Midbrain (tissue), 1 donor: ENCODE measurements at places on chromosomes 3 and 15.

DNA sequence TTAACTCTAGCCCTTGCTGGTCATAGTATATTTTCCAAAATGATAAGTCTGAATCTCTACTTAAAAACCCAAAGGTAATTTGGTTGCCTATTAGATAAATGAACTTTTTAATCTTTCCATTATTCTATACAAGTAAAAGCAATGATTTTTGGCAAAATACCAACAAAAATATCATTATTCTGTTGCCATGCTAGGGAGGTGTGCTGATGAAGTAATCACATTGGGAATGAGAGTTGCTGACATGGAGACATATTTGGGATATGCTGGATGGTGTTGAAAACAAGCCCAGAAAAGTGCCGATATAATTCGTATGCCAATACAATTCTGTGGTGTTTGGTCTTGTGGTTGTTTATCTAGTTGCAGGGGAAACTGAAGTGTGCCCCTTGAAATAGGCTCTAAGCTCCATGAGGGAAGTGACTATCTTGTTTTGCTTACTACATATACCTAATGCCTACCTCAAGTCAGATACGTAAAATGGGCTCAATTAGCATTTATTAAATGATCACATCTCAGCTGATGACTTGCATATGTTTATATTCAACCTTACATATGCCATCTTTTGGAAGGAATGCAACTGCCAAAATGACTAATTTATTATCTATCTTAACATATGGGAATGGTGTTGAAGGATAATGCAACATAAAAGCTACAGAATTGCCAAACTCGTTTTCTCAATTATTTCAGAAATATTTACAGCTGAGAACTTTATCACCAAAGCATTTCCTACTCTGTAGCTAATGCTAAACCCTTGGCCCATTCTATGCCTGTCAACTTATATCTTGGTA lies 5.8 kb downstream of the TOPBP1 start:
- no peak for DNase-seq

- DNase-seq: no peak
Measured at GRCh38 chr3:65230261-65231139, 542.7 kb upstream of the ADAMTS9 start.

DNA sequence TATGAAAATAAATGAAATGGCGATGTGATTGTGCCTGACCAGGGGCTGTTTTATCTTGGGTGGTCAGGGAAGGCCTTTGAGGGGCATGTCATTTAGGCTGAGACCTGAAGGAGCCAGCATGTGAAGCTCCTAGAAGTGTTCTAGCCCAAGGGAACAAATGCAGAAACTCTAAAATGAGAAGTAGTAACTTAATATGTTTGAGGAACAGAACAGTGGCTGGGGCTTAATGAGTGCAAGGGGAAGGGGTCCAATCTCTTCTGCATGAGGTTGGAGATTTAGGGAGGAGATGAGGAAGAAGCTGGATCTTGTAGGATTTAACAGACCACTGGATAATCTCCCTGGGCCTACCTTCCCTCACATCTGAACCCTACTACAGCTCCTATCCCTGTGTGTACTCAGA lies 110.5 kb downstream of the AKAP13 start:
- DNase-seq: no peak

DNA sequence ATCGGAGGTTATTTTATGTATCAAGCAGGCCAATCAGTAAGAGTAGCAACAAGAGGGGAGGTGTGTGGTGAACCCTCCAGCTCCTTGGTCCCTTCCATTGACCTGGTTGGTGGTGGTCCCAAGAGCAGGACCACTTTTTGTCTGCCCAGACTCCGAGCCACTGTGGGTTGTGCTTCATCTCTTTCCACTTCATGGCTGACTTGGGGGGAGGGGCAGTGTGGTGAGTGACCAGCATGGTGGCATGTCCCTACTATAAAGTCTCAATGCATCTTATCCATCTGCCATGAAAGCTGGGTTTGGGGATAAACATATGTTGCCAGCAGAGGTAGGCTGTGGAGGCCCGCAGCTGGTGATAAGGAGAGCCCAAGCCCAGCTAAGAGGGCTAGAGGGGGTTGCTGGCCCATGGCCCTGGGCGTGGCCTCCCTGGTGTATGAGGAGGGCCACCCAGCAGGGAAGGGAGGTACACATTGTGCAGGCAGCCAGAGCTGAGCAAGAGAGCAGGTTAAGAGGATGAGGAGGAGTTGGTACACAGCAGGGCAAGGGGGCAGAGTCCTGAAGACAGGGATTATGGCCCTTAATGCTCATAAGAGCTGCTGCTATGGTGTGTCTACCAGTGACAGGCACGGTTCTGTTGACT lies 7.0 kb downstream of the AEN start:
- no peak for DNase-seq

DNA sequence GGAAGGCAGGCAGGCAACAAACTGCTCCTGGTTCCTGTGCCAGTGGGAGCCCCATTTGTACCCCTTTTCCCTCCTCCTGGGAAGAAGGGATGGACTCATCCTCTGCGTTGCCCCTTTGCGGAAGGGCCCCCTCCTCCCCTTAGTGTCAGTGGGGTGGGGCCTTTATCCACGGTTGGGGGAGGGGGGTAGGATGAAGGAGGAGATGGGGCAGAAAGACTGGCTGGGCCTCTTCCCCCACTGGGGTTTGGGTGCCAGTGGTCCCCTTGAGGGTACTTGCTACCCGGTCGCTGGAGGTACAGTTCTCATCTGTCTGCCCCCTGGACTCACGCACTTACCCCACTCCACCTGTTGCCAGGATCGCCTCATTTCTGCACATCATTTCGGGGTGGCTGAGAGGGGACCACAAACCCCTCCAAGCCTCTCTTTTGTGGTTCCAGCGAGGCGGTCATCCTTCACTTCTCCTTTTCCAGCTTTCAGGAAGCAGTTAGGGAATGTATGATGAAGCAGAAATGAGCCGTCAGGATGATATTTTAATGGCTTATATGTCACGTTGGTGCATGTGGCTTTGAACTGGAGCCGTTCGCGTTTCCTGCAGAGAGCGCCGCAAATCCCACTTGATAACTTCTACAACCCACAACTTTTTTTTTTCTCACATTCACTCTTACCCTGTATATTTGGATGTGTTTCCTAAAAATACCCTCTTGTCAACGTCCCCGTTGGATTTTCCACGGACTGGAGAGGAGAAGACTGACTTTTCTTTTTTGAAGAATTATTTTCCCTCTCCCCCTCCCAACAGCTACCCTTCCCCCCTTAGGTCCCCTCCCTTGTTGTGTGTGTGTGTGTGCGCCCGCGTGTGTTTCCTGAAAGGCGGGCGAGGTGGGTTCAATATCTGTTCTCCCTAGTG lies at the start of gene ZIC4:
Gene ZIC4 (minus strand): TSS at position 516 of the 904 bp plus-strand sequence. CDS start 3,746 bp downstream, outside the sequence.
- no peak for DNase-seq

- DNase-seq: no peak
Measured at GRCh38 chr3:152998591-152998990, 163.4 kb upstream of the RAP2B start.

DNA sequence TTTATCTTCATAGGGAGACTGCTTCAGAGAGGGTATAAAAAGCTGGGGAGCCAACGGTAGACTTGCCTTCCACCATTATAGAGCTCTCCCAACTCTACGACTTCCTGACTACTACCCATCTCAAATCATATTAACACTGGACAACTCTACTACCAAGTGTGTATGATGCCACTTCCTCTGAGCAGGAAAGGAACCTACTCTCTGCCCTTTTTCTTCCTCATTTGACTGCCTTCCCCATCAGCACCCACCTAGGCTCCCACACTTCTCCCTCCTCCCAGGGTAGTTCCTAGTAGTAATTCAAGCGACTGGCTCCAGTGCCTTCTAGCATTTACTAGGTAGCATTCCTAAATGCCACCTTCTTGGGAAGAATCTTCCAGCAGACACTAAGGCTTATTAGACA lies 24.5 kb upstream of the TBL1XR1 start:
- DNase-seq: no peak

- no peak for DNase-seq
Measured at GRCh38 chr3:53162672-53163443, 1.8 kb downstream of the PRKCD start.

DNA sequence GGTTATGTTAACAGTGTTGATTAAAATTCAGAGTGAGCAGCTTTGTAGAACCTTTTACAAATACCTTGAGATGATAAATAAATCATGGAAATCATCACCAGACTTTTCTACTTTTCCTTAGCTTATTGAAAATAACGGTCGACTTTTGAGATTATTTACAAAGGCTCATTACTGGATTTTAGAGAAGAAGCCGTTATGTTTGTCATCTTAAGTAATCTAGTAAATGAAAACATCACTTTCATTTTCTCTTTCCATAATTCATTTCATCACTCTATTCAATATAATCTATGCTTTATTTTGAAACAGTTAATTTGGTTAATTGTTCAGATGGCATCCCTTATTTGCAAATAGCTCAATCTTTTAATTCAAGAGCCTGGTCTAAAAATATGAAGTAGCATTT lies 3.6 kb downstream of the PLCL2 start:
- no peak for DNase-seq

- DNase-seq: no peak
Measured at GRCh38 chr15:81337713-81338157, 13.8 kb upstream of the STARD5 start.

DNA sequence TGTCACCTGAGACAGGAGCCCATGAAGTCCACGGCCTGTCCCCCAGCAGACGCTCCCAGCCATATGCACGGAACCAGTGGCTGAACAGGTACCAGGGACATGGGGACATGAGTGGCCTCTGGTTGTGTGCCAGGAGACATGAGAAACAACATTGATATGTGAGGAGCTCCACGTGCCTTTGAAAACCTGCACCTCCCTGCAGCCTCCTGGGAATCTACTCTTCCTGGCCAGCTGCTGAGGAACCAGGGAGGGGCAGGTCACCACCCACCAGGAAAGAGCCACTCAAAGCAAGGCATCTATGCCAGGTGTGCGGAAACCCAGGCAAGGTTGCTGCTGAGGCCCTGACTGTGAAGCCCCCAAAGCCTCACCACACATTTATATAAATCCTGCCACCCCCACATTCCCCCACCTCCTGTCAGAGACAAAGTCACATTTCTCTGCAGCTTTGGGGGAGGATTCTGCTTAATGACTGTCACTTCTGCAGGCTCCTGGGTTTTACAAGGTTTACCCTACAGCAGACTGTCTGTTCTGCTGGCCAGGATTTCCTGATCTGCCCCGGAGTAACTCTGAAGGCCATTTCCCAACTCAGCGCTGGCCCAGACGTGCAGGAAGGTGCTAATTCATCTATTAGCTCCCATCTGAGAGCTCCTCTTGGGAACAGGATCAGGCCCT lies 110.8 kb downstream of the ADCY5 start:
- DNase-seq: no peak

DNA sequence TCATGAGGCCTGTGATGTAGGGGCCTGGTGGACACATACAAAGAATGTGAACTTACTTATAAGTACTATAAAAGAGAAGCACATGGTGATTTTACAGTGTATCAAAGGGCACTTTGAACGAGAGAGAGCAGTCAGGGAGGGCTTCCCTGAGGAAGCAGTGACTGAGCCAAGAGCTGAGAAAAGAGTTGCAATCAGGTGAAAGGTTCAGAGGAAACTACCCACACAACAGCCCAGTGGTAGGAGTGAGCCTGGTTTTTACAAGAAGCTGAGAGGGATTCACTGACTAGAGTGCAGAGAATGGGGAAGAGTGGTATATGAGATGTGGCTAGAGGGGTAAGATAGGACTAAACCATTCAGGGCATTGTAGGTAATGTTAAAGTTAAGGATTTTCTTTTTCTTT lies 57.1 kb downstream of the CALML4 start:
- DNase-seq: no peak

DNA sequence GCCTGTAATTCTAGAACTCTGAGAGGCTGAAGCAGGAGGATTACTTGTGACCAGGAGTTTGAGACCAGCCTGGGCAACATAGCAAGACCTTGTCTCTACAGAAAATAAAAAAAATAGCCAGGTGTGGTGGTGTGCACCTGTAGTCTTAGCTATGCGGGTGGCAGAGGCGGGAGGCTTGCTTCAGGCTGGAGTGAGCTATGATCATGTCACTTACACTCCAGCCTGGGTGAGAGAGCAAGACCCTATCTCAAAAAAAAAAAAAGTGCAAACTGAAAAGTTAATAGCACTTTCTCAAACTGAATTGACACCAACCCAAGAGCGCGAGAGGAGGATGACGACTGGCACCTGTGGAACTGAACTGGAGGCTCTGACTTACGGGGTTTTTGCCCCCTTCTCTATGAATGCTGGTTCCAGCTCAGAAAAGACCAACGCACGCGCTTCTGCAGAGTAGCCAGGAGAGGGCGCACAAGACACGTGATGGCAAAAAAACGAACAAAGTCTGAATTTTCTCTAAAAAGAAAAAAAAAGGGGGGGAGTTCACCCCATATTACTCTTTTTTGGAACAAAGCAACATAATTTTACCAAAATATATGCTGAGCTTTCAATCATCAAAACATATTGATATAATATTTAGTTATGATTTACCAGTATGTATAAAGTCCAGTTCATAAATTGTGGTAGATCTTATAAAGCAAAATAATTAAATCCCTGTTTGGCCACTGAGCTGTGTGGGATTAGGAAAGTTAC lies 23.7 kb downstream of the CFAP92 start:
- peak; percentile 34 for DNase-seq

DNA sequence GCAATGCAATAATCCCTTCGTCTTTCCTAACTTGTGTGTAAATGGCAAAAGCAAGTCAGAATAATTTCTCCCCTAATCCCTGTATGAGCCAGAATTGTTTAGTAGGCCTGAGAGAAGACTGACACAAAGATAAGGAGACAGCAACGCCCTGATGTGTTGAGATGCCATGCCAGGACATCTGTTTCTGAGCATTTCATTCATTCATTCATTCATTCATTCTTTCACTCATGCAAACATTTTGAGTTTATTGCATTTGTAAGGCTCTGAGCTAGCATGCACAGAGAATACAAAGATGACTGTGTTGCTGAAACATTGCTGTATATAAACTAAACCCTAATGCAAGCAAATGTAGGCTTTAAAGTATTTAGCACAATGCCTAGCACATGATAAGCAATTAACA lies 127.4 kb downstream of the TMCC1 start:
- no peak for DNase-seq

GRCh38 chr3:194487289-194488054 lies 670 bp upstream of the ATP13A3 start:
- DNase-seq: no peak

DNA sequence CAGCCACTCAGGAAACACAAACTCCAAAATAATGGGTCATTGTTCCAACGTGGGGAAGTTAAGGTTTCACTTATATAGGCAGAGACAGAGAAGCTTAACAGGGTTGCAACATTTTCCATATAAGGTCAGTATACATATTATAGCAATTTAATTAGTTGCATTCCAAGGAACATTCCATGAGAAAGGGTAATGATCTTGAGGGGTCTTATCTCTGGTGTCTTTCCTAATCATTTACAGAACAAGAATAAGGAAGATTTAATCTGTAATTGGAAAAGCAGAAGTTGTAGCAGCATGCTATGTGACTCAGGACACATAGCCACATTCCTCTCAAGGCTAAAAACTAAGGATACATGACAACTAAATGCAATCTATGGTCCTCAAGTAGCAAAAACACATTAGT lies 4.9 kb downstream of the MNS1 start:
- DNase-seq: no peak

GRCh38 chr15:60115579-60116380 lies 111.7 kb downstream of the FOXB1 start:
- no peak for DNase-seq

GRCh38 chr3:64138046-64138445 lies 87.2 kb downstream of the PRICKLE2 start:
- no peak for DNase-seq

- peak; percentile 73 for DNase-seq
Measured at GRCh38 chr15:84878504-84878903, 6.0 kb upstream of the SLC28A1 start.

GRCh38 chr3:41522612-41523011 lies 323.3 kb downstream of the CTNNB1 start:
- DNase-seq: no peak

- DNase-seq: no peak
Measured at GRCh38 chr15:66771351-66771650, 69.3 kb downstream of the SMAD6 start.

- no peak for DNase-seq
Measured at GRCh38 chr3:10550705-10551104, 45.3 kb upstream of the ATP2B2 start.
